GM12878 (cell line): ENCODE measurements at places on chromosomes 13 and 19. TPM values are rescaled to one million over a fixed set of nuclear protein-coding genes. Genes with fewer than 3 reads are reported as not detected.

- no peaks in the 10 kb centered on the region; the same call in 1 of the 2 replicates for H3K4me1 ChIP-seq
- no peak overlapping the region for H3K27ac ChIP-seq
- no peaks in the 10 kb centered on the region for H3K36me3 ChIP-seq
- no peak for DNase-seq
- no peak overlapping the region for H3K4me3 ChIP-seq
Measured at GRCh38 chr13:28349907-28350654, 144.8 kb downstream of the FLT1 start.

GRCh38 chr13:49421391-49421790 lies 22.5 kb downstream of the CAB39L start:
- peak; percentile 24 for DNase-seq
- no peak overlapping the region for H3K27ac ChIP-seq
- H3K27me3 ChIP-seq, result no peaks in the 10 kb centered on the region

DNA sequence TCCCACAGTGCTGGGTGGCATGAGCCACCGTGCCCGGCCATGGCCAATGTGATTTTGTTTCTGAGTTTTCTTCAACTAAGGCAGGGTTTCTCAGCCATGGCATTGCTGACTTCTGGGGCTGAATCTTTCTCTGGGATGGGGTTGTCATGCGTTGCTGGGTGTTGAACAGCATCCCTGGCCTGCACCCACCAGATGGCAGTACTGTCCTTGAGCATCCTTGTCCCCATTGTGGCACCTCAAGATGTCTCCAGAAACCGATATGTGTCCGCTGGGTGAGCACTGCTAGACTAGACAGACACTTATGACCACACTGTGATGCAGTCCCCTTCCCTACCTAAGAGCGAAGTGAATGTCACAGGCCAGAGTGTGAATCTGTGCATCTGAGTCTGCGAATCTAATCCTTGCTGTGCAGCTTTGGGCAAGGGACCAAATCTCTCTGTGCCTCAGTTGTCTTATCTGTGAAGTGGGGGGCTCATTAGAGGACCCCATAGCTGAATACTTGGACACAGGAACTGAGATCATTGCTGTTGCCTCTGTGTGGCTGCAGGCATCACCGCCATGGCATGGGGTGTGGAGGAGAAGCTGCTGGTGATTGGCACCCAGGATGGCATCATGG lies 50.3 kb upstream of the SIN3B start:
- H3K36me3 ChIP-seq, result no peaks in the 10 kb centered on the region
- no peaks in the 10 kb centered on the region for H3K27me3 ChIP-seq
- H3K27ac ChIP-seq, result no peak overlapping the region
- no peak overlapping the region for H3K4me3 ChIP-seq
- peak; percentile 26 for DNase-seq
- no peaks in the 10 kb centered on the region for H3K4me1 ChIP-seq

Gene ZNF417
- total RNA-seq, result 11.5 and 11.9 TPM in 2 replicates

- peaks cover 7% of the 10 kb centered on the region for H3K4me1 ChIP-seq
- H3K27me3 ChIP-seq, result no peaks in the 10 kb centered on the region
- H3K4me3 ChIP-seq, result peak overlapping the region; percentile 80; the same call in 1 of the 2 replicates
Measured at GRCh38 chr19:35703343-35703742, 1.0 kb upstream of the ZBTB32 start.

DNA sequence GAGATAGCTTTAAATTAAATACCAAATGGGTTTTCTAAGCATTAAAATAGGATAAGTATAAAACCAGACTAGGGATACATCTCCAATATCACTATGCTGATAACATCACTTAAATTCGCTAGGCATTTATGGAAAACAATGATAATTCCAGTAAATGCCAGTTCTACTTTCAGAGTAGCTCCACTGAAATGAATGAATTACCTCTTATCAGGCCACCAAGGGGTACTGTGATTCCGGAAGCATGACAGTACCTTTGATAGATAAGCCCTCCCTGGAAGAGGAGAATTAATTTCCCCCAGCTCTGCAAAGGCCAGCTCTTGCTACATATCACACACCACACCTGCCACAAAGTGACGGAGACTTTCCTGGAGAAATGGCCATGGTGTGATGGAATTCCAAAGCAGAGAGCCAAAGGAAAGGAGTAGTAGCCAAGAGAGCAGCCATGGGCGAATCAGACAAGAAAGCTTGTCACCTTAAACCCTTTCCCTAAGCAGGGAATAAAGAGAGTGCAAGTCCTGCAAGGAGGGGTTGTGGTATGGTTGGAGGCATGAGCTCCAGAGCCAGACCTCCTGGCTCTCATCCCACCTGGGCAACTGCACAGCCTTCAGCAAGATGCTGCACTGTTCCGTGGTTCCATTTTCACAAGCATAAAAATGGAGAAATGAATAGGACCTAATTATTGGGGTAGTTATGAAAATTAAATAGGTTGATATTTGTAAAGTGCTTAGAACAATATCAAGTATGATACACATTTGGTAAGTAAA lies 423.1 kb downstream of the FGF14 start:
- no peak overlapping the region for H3K27ac ChIP-seq
- H3K36me3 ChIP-seq, result no peaks in the 10 kb centered on the region
- H3K4me1 ChIP-seq, result no peaks in the 10 kb centered on the region
- no peaks in the 10 kb centered on the region for H3K27me3 ChIP-seq

Gene HS6ST3
- total RNA-seq, result not detected in 2 replicates

DNA sequence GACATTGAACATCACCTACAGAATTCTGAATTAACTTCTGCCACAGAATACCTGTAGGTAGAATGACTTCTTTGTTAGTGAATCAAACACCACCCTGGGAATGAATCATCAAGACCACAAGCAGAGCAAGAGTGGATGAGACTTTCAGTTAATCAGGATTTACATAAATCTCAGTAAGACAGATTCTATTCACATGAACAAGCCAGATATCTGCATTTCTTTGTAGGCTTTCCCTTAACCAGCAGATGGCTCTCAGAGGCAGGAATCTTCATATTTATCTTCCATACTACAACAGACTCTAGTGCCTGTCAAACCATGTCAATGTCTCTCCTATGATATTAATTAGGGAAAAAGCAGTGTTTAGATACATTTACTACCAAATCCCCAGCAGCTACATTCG lies 412.1 kb downstream of the KLF12 start:
- H3K27me3 ChIP-seq, result no peaks in the 10 kb centered on the region
- no peak overlapping the region for H3K27ac ChIP-seq
- H3K4me3 ChIP-seq, result no peak overlapping the region

GRCh38 chr13:112065521-112065866 lies 1.5 kb upstream of the SOX1 start:
- no peaks in the 10 kb centered on the region for H3K27me3 ChIP-seq
- H3K4me3 ChIP-seq, result no peak overlapping the region
- H3K4me1 ChIP-seq, result no peaks in the 10 kb centered on the region
- no peak overlapping the region for H3K27ac ChIP-seq
- no peak for DNase-seq

DNA sequence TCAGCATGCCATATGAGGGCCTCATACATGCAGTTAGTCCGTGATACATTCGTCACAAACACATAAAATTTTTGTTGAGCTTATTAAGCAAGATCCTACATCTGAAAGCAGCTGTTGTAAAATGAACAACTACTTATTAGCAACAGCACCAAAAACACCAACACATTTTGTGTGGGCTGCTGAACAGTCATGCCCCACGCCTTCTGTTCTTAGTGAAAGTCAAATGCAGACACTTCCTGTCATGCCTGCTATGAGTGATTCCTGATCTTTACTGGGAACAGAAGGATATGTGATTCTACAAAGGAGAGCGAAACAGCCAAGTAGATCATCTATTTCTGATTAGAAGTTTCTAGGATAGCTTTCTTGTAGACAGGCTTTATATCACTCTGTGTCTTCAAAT lies 4.2 kb upstream of the B3GLCT start:
- no peak for DNase-seq
- no peak overlapping the region for H3K27ac ChIP-seq
- H3K27me3 ChIP-seq, result no peaks in the 10 kb centered on the region; the same call in 1 of the 2 replicates
- no peaks in the 10 kb centered on the region for H3K4me1 ChIP-seq
- no peaks in the 10 kb centered on the region for H3K36me3 ChIP-seq
- H3K4me3 ChIP-seq, result no peak overlapping the region

Gene ACER1
- not detected in 2 replicates for total RNA-seq

- no peak for DNase-seq
- H3K4me1 ChIP-seq, result peaks cover 61% of the 10 kb centered on the region
- no peaks in the 10 kb centered on the region for H3K27me3 ChIP-seq
- peak overlapping the region; percentile 98 for H3K27ac ChIP-seq
- H3K36me3 ChIP-seq, result peaks cover 37% of the 10 kb centered on the region
- H3K4me3 ChIP-seq, result peak overlapping the region; percentile 71
Measured at GRCh38 chr19:4369888-4370260, 26.5 kb downstream of the MPND start.

DNA sequence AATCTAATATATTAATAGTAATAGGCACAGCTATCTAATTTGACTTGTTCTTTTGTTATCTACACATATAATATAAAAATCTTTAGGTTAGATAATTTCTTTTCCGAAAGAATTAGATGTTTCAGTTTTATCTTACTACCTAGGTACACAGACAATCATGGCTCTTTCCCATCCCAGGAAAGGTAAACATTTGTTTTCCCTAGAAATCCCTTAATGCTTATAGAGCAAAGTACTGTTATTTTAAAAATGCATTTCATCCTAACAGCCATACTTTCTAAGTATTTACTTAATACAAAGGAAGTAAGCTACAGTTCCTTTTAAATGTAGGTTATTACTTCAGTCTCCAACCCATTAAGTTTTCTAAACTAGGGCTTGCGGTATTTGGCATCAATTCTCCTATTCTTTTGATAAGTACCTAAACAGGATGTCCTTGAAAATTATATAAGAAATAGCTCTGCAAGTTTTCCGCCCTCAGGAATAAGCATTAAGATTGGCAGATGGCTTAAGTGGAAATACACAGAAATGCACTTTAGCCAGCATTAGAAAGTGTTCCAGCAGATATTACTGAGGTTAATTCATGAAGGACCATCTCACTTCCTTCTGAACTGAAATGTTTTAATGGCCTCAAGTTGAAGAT lies 616.2 kb upstream of the SPRY2 start:
- no peaks in the 10 kb centered on the region for H3K4me1 ChIP-seq
- H3K27ac ChIP-seq, result no peak overlapping the region
- no peak overlapping the region for H3K4me3 ChIP-seq
- no peak for DNase-seq

GRCh38 chr13:33487575-33488243 lies 202.2 kb upstream of the STARD13 start:
- DNase-seq, result peak; percentile 27
- no peak overlapping the region for H3K4me3 ChIP-seq
- H3K27ac ChIP-seq, result no peak overlapping the region
- no peaks in the 10 kb centered on the region for H3K27me3 ChIP-seq
- no peaks in the 10 kb centered on the region for H3K4me1 ChIP-seq

Gene ENOX1
- total RNA-seq, result 0.11 and 0.13 TPM in 2 replicates

GRCh38 chr13:66033924-66034323 lies 1196.2 kb downstream of the PCDH9 start:
- no peak overlapping the region for H3K4me3 ChIP-seq
- no peaks in the 10 kb centered on the region for H3K4me1 ChIP-seq
- no peak for DNase-seq
- H3K36me3 ChIP-seq, result no peaks in the 10 kb centered on the region

Gene DHDH
- not detected in 2 replicates for total RNA-seq

Gene SYCN
- total RNA-seq, result 0.37 and 0.54 TPM in 2 replicates

DNA sequence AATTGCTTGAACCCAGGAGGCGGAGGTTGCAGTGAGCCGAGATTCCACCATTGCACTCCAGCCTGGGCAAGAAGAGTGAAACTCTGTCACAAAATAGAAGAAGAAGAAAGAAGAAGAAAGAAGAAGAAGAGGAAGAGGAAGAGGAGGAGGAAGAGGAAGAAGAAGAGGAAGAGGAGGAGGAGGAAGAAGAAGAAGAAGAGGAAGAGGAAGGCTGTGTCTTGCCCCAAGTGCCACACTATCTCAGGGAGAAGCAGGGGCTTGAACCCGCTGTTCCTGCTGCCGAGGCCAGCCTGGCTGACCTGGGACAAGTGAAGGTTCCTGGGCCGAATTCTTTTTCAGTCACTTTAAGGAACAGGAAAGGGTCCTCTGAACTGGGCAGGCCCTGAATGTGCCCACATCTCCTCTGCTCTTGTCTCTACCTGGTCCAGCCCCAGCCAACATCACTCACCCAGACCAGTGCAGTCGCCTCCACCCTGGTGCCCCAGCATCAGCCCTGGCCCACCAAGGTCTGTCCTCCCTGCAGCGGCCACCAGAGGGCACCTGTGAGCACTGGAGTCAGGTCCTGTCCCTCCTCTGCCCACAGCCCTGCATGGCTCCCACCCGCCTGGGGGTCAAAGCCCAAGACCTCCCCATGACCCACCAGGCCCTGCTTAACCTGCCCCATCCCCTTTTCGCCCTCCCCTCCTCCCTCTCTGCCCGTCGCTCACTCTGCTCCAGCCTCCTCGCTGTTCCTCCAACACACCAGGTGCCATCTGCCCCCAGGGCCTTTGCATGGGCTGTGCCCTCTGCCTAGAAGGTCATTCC lies 20.0 kb downstream of the TICAM1 start:
- peaks cover 7% of the 10 kb centered on the region for H3K36me3 ChIP-seq
- no peak overlapping the region for H3K27ac ChIP-seq
- no peak overlapping the region for H3K4me3 ChIP-seq
- no peak for DNase-seq
- no peaks in the 10 kb centered on the region for H3K27me3 ChIP-seq

DNA sequence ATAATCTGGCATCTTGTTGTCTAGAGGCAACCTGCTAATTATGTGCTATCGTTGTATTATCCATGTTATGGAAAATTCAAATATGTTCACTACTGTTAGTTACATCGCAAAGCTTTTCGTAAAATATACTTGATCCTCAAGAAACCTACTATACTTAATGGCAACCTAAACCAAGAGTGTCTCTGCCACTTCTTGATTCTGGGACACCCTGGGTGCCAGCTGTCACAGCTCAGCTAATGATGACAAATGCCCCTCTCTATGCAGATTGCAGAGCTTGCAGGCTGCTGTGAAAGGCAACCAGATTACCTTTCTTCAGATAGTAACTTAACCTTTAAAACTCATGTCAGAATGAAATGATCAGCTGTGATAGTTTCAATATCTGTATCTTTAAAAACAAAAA lies 8.9 kb upstream of the MAB21L1 start:
- H3K27ac ChIP-seq, result no peak overlapping the region
- H3K36me3 ChIP-seq, result no peaks in the 10 kb centered on the region
- no peak for DNase-seq

Gene KLK8
- total RNA-seq, result not detected in 2 replicates
